ENCODE measurements at places on chromosomes 1 and 21.

DNA sequence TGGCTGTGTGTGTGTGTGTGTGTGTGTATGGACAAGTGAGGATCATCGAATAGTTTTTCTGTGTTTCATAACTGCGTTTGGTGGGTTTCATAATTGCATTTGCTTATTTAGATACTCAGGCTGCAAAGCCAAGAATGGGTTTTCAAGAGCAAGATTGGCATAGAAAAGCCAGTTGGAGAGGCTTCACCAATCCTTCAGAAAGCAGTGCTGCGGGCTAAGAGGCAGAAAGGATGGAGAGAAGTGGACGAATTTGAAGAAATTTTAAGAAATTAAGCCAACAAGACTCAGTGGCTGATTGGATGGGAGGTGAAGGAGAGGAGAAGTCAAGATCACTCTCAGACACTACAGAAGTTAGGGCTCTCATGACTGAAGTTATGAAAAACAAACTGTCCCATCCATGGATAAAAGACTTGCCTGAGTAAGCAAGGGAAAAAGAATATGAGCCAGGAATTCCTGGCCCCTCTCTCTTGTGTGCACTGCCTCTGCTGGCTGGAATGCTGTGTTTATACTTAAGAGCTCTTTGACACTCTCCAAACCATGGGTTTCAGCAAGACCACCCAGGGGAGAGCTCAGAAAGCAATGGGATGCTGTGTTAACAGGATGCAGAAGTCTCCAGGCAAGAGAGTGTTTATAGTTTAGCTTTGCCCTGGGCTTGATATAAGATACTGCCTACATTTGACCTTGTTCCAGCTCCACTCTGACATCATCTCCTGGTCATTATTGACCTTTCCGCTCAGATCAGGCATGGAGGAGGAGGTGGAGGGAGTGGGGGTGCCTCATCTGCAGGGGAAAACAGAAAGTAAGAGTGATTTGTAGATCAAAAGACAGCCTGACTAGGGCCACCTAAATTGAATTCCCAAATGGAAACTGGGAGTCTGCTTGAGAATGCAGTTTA is 232.0 kb upstream of the PLXNA2 start:
- DNase-seq, result no peak

DNA sequence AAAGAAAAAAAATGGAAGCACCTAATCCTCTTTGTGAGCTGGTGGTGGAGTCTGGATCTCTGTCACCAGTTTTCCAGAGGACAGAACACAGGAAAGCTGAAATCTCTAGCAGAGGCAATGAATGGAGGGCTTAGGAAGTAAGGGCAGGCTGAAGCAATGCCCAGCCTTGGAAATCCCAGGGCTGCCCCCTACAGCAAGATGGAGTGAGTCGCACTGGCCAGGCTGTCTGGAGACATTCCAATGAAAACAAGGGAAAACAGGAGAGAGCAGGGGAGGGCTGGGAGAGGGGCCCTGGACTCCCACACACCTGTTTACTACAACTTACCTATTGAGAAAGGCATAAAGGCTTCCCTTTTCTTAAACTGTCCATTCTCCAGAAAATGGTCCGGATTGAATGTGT is 25.9 kb downstream of the CYP2J2 start:
- no peak for DNase-seq

DNA sequence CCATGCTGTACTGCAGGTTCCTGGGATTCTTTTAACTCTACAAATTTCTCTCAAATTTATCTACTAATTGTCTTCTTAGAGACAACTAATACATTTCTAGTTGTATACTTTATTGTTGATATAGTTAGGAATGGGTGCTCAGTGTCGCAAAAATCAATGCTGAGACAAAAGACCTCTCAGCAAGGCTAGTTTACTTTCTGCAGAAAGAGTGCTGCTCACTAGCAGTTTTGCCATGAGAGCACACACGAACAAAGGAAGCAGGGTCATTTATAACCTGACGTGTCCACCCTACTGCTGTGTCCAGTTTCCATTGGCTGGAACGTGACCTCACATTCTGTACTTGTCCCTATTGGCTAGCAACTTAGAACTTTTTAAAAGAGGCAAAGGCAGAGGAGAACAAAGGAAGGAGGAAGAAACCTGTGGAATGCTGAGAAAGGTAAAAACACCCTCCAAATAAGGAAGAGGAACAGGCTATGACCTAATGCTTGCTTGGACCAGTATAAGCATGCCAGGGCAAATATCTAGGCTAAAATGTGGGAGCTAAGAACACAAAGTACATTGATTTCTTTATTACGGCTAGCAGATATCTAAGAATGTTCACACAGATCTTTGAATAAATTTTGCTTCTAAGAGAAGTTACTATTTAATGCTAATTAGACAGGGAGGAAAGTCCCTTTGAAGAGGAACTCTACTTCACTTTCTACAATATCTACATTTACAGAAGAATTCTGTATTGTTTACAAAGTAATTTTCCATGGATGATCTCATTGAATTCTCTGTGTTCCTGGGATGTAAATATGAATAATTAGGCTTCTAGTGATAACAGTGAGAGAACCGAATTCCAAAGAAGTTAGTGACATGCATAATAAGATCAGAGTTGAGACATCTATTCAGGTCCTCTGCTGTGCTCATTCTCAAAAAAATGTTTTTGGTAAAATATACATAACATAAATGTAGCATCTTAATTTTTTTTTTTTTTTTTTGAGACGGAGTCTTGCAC is 86.0 kb upstream of the MAP10 start:
- no peak for DNase-seq

DNA sequence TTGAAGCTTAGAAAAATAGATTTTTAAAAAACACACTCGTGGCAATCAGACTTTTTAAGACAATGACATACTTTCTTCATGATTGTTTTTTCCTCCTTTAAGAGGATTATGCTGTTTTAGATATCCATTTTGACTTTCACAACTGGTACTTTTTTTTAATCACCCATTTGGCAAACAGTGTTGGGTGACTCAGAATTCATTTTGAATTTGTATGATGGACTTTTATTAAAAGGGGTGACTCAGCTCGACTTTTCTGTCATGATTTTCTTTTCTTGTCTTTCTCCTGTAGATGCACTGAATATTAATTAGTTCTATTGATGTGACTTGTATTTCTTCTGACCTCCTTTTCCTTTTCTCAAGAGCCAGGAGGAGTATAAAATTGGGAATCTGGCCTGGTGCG is 44.7 kb downstream of the FMN2 start:
- no peak for DNase-seq

DNA sequence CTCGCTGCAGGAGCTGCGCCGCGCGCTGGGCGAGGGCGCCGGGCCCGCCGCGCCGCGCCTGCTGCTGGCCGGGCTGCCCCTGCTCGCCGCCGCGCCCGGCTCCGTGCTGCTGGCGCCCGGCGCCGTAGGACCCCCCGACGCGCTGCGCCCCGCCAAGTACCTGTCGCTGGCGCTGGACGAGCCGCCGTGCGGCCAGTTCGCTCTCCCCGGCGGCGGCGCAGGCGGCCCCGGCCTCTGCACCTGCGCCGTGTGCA is 730 bp downstream of the OLIG1 start:
- no peak for DNase-seq

DNA sequence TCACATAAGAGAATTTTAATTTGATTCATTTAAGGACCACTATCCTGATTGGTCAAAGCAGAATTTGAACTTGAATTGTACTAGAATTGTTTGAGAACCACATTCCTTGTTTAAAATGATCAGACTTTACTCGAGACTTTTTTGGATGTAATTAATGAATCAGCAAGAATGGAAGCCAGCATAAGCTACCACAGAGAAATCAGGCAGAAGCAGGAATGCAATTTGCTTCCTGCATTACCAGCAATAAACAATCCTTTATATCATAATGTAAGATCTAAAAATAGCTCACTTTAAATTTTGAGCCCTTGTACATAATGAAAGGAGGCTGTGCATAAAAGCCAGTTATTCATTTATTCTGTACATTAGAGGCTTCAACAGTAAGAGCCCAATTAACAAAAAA is 119.8 kb upstream of the BACE2 start:
- DNase-seq, result no peak

- no peak for DNase-seq
These were observed 4.5 kb upstream of the GALE start for GRCh38 chr1:23805025-23805424.

DNA sequence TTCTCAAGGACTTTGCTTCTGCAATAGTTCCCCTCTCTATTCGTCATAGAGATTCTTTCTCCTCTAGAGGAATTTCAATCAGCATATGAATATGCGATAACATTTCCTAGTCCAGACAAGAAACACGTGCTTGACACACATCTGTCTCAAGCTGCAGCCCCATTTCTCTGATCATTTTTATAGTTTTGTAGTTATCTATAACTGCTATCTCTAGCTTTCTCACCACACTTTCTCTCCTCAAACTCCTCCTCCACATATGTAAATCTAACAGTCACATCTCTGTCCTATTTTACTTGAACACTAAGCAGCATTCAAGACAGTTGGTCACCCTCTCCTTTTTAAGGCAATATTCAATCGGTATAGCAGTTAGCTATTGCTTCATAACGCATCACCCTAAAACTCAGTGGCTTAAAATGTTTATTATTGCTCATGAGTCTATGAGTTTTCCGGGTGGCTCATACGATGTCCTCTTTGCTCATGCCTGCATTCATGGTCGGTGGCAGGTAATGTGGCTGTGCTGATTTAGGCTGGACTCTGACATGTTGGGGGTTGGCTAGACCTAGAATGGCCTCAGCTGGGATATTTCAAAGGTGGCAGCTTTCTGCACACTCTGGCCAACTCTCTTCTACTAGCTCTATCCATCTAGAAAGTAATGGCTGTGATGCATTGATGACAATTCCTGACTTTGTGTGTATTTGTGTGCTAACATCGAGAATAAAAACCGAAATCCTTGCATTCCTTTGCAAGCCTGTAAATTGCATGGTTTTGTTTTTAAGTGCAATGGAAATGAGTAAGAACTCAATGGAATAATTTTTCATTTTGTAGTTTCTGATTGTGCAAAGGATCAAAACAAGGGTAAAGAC is 20.6 kb downstream of the ATP6V1G3 start:
- DNase-seq, result no peak

- DNase-seq, result no peak
These were observed 83.4 kb downstream of the DAB1 start for GRCh38 chr1:57340334-57341070.

DNA sequence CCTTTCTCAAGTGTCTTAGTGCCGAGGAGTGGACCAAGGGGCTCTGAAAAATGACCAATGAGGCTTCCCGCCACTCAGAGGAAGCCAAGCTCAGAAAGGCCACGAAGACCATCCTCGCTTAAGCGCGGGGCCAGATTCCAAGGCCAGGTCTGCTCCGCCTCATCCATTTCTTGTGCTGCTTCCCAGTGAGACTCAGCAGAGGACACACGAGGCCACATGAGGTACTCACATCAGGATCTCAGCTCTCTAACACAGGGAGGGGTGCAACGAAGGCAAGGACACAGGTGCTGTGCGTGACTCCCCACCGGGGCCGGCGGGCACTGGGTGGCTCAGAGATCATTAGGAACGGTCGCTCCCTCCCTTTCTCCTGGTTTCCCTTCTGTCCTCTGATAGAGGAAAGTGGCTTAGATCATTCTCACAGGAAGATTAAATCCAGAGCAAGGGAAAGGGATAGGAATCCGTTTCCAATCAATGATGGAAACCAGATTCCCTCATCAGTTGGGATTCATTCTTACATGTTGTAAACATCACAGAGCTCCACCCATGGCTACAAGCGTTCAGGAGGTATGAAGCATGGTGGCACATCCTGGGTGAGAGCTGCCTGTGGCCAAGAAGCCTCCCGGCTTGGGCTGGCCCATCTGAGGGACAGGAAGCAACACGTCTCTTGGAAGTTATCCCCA is 46.7 kb downstream of the CAPZB start:
- DNase-seq, result no peak

- no peak for DNase-seq
These were observed 70.5 kb downstream of the IGSF21 start for GRCh38 chr1:18178111-18178510.

GRCh38 chr1:159342761-159343425 is 40.8 kb downstream of the FCER1A start:
- DNase-seq, result no peak

DNA sequence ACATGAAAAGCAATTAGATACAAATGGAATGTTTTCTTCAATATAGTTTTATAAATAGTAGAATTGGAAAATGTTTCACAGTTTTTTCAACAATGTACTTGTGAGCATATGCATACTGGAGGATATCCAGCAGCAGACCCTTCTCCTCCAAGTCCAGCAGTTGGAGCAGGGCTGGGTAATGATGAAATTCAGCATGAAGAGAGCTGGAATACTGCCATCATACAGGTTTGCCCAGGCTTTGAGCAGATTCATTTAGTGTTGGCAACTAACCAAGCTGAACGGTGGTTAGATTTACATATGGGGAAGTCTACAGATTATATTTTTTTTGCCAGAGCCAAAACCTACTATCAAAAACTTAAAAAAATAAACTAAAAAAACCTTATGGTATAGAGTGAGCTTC is 38.3 kb downstream of the WDR3 start:
- DNase-seq, result no peak

GRCh38 chr1:90295534-90295933 is 300.6 kb downstream of the ZNF326 start:
- no peak for DNase-seq

GRCh38 chr1:54813485-54814125 is 12.5 kb upstream of the TTC22 start:
- DNase-seq, result no peak

DNA sequence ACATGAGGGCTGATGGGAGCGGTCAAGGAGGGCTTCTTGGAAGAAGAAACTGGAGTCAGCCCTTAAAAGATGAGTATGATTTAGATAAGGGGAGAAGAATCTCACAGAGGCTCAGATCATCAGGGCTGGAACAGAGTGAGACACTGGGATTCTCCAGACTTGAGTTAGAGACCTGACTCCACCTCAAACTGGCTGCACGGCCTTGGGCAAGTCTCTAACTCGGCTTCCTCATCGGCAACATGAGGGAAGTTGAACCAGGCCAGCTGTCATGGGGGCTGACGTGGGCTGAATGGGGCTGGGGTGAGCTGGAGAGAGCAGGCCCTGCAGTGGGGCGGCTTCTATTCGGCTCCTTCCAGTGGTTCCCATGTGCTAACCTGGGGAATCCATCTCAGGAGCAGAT is 2.5 kb downstream of the C1QC start:
- no peak for DNase-seq

GRCh38 chr1:8025671-8026144 is 401 bp downstream of the ERRFI1 start:
- no peak for DNase-seq

- DNase-seq, result no peak
These were observed 292.4 kb downstream of the PTBP2 start for GRCh38 chr1:97013941-97014340.

DNA sequence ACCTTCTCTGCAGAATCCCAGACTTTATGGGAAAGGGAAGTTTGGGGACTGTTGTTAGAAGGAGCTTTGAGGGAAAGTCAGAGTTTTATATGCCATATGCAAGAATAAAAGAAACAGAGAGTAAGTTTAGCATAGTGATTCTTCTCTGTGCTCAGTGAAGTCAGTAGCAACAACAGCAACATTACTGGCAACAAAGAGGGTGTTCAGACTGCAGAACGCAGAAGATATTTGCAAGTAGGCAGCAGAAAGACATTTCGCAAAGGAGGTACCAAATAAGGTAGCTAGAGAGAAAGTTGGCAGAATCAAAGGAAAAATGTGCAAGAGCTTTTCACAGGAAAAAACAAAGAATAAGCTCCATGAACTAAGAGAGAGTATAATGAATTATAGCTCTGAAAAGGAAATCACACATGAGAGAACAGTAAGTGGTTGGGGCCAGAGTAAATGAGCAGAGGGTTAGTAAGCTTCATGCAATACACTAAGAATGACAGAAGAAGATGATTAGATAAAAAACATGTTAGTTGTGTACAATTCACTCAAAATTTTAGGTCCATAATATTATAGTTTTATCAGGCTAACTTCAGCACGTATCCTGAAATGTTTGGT is 98.1 kb downstream of the NEGR1 start:
- no peak for DNase-seq
